Stimulated activated CD8-positive, alpha-beta memory T cell treated with anti-CD3 and anti-CD28 coated beads, Interleukin-4, amount 100 ng/mL, for 1 hour (primary cell): ENCODE measurements at places on chromosomes 2 and 18.

DNA sequence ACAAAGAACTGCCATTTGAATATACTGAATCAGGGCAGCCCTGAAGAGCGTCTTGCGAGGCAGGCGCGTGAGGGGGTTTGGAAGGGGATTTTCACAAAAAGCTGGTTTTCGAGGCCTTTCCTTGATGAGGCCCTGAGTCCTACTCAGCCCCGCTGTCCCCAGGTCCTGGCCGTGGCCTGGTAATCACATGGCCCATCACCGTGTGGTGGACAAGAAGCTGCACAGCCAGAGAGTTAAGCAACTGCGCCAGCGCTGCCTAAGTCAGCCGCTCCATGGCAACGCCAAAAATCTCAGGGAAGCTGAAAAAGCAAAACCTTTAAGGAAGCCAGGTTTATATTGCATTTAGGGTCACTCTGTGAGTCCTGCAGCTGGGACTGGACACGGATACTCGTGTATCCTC lies 341.2 kb upstream of the MYT1L start:
- no peak for DNase-seq

DNA sequence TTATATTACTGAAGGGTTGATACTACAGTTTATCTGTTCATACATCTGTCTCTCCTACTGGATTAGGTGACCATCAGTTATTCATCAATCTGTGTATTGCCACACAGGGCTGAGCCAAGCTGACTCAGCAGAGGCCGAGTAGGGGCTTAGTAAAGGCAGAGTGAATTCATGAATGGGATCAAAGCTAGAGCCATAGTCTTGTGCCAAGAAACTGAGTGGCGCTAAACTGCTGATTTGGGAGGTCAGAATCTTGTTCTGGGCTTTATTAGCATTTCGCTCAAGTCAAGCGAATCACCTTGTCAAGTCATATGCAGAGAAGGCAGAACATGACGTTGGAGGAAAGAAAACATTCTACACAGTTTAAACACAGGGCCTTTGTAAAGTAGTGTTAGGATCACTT lies 34.1 kb downstream of the SOCS6 start:
- DNase-seq: no peak

GRCh38 chr2:106085181-106085940 lies 108.7 kb downstream of the UXS1 start:
- DNase-seq: no peak

DNA sequence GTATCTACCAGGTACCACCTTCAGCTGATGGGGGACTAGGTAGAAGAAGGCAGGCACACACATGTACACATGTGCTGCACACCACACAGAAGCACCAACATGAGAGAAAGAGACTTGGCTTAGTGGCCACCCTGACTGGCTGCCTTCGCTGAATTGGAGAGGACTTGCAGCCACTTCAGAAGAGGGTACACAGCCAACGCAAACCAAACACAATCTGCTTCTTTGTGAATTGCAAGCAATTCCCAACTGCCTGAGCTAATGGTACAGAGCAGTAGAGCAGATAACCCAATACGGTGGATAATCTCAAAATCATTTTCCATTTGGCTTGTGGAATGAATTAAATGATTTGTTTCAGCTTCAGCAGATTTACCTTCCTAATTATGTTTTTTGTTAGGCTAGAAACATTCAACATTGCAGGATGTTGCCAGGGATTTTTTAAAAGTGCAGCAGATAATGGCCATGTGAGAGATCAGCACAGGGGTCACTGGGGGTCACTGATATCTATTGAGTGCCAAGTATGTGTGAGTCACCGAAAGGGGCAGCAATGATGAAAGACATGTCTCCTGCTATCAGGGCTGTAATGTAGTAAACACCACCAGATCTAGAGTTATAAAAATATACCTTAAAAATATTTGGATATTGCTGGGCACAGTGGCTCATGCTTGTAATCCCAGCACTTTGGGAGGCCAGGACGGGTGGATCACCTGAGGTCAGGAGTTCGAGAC lies 652.6 kb downstream of the BCL11A start:
- no peak for DNase-seq

DNA sequence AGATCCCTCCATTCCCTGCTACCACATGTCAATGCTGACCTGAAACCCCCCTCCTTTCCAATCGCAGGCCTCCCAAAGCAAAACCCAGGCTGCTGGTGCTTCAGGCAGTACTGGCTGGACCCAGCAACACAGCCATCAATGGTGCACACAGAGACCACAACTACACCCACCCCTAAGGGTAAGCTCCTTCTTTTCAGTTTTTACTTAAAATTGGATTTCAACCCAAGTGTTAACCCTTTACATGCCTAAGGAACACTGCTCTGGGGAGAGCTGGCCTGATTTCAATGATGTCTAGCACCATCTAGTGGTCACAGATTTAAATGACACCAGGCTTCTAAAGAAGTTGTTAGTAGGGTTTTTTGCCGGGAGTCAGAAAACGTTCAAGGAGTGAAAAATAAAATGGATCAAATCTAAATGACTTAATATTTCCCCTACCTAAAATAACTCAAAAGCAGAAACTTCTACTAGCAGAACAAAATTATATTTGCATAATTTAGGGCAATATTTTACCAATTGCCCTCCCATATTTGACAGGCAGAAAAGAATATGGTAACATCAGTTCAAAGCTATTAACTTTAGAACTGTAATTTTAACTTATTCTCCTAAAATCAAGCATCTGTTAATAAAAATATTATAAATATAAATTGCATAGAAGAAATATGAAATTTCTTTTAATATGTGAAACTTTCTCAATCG lies 24.6 kb downstream of the FECH start:
- no peak for DNase-seq

GRCh38 chr2:41222593-41222992 lies 770.7 kb upstream of the SLC8A1 start:
- no peak for DNase-seq

DNA sequence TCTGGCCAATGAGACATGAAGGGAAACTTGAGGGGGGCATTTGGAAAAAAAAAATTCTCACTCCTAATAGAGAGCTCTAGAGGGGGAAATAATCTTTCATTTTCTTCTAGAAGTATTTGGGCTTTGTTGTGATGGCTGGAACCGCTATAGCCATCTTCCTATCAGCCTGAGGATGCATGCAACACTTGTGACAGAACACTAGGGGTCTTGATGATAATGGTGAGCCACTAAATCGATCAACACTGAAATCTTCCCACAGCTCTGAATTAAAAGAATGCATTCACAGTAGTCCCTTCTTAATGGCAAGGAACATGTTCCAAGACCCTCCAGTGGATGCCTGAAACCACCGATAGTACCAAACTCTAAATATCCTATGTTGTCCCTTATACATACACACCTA lies 325.3 kb downstream of the LNPK start:
- no peak for DNase-seq

DNA sequence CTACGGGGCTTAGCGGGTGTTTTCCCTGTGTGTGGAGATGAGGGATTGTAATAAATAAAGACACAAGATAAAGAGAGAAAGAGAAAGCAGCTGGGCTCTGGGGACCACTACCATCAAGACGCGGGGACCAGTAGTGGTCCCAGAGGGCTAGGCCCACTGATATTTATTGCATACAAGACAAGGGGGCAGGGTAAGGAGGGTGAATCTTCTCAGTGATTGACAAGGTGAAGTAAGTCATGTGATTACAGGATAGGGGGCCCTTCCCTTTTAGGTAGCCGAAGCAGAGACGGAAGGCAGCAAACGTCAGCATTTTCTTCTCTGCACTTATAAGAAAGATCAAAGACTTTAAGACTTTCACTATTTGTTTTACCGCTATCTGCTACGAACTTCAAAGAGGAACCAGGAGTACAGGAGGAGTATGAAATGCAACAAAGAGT lies 4.5 kb upstream of the GAL3ST2 start:
- DNase-seq: no peak

GRCh38 chr2:187878112-187878511 lies 323.9 kb upstream of the TFPI start:
- no peak for DNase-seq

GRCh38 chr2:198259496-198259895 lies 455.1 kb downstream of the PLCL1 start:
- no peak for DNase-seq

GRCh38 chr2:26001743-26002351 lies 19.6 kb upstream of the KIF3C start:
- no peak for DNase-seq

GRCh38 chr2:240289701-240290431 lies 145.6 kb upstream of the GPC1 start:
- DNase-seq: no peak

DNA sequence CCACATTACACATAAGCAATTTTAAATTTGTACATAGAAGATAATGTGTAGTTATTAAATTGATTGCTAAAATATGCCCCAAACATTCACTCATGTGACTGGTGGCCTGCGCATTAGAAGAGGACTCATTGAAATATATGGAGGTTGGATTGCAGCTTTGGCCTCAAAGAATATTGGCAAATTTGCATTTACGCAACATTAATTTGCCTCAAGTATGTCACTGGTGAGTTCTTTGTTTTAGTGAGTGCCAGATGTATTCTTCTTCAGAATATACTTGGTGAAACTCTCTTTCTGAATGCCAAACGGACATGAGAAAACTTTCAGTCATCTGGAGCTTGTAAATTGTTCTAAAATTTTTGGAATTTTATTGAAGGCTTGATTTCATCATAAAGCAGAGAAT lies 5.9 kb upstream of the EFEMP1 start:
- DNase-seq: no peak

GRCh38 chr2:81206216-81206615 lies 901.7 kb upstream of the LRRTM1 start:
- no peak for DNase-seq

DNA sequence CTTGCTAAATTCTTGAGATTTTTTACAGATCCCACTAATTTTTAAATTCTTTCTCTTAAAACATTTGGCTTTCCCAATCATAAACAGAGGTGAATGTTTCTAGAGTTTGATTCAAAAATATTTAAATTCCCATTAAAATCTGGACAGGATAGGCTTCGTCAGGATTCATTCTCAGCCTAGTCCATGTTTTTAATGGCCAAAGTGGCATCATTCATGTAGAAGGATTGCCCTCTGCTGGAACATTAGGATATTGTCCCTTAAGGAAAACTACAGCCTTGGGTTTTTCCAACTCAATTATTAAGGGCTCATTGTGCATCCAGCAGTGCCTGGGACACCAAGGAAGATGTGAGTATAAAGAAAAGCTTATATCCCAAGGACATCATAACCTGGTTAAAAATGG lies 71.7 kb downstream of the TPGS2 start:
- no peak for DNase-seq

GRCh38 chr2:65957454-65957853 lies 477.5 kb upstream of the MEIS1 start:
- no peak for DNase-seq

- DNase-seq: no peak
These were observed 84.2 kb upstream of the PIK3C3 start for GRCh38 chr18:41870817-41871216.

DNA sequence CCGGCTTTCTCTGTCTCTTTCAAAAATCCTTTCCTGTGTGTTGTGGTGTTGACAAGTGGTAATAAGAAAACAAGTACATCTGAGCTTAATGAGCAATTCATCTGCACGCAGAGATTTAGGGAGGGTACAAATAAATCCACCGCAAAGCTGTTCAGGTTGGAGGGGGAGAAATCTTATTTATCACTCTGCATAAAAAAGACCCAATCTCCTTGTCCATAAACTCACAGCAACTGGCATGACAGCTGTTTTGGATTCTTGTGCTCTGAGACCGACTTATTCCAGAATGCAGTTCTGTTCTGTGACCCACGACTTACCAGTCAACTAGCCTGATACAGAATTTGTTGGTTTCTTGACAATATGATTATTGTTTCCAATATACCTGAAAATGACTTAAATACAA lies 380.1 kb downstream of the SOX11 start:
- DNase-seq: no peak

DNA sequence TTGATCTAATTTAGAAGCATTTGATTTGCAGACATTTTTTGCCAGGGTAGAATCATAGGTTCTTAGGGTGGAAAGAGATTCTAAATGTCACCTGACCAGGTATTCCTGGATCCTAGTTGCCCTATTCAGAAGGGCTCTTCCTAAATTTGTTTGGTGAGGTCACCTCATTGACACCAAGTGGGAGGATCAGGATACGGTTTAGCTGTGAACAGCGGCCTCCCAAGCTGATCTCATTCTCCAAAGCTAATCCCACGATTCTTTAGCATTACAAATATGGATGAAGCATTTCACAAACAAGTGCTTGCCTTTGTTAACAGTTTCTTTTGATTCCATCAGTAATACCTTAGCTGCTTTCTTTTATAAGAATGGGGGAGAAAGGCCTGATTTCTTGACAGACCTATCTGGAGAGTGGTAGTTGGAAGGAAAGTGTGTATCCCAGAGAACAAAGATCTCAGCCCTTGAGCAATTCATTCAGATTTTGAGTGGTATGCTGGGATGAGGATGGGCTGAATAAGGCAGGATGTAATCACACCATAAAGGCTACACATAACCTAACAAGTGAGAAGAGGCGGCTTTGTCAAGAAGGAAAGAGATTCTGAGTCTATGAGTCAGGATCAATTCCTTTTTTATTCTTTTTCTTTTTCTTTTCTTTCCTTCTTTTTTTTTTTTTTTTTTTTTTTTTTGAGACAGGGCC lies 16.6 kb downstream of the KCTD1 start:
- DNase-seq: no peak

DNA sequence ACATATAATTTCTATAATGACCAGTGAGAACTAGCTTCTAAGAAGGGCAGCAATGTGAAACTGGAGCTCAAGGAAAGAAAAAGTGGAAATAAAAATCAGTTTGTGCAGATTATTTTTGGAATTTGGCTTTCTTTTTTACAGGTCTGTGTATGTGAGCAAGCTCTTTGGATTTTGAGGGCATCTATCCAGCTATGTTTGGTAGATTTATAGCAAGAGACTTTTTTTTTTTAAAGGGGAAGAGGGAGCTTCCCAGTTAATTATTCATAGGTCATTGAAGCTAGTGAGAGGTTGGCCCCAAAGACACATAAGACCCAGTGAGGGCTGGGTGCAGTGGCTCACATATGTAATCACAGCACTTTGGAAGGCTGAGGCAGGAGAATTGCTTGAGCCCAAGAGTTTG lies 24.0 kb upstream of the COLEC12 start:
- DNase-seq: no peak

DNA sequence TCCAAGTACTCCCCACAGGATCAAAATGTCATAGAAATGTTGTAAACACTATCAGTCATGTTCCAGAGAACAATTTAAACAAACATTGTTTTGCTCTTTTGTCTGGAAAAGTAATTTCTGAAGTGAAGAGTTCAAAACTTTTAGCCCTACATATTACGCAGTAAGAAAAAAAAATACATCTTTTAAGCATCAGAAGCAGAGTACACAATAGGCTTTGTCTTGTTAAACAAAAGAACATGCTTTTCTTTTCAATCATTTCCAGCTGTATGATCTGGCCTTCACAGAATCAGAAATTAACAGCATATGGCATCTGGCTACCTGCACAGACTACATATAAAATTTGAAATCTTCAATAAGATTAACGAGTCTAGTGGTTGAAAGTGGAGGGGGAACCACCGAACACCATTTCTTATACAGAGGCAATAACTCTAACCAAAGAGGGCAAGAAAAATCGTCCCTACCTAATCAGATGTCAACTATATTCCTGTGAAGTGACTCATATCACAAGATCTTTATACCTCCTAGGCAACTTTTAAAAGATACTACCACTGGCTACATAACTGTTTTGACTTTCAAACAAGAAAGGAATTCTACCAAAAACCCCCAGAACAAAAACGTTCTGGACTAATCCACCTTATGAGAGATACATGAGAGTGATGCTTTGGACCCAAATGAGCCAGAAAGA lies 149.3 kb downstream of the EXOC6B start:
- no peak for DNase-seq
